NCI-H1105 treated with DMSO at 0.1 percent for 48 hours (cell line): ENCODE measurements at places on chromosomes 12 and 14.

DNA sequence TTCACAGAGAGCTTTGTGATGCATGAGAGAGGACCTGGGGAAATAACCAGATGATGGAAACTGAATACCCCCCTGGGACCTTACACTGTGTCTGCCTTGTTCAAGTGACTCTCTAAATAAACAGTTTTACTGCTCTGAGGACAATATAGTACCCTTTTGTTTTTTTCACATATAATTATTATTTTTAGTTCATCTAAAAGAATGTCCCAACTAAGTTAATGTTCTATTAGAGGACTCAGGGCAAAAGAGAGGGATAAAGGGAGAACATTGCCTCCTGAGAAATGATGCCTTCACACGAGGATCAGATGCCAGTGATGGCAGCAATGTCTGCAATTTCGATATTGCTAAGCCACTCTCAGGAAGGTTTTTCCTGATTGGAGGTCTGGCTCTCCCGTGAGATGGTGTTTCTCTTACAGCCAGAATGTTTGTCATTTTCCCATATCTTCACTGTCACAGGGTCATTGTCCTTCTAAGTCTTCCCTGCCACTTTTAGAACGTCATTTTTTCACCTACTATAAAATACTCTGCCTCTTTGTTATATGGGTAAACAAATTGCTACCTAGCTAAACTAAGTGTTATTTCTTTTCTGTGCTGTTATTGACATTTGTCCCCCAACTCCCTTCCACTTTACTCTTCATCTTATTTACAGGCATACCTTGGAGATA lies 201.6 kb downstream of the RAD51B start:
- no peak for DNase-seq

- DNase-seq: no peak
These were observed 21.8 kb upstream of the C14orf180 start for GRCh38 chr14:104557766-104558165.

DNA sequence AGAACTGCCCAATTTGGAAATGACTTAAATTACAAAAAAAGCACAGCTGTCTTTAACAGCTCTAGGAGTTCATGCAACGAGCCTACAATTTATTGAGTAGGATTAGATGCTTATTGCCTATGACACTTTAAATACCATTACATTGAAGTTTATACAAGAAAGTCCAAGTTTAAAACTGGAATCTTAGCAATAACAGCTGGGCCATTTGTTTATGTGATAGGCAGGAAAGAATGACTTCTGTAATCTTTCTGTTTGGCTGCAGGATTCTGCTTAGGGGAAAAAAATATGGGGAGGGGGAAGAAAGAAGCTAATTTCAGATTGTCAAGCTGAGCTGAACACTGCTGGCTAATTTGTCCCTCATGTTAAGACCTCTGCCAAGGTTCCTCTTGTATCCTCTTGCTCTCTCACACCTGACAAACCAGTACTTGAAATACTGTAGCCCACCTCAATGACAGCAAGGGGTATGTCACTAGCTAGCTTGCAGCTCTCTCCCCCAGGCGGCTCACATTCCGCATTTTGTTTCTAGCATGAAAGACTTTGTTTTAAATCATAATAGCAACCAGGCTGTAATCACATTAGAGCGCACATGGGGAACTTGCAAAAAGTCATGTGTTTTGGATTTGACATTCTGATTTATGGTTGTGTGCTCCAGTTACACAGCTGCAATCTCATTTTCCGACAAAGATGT lies 384.8 kb downstream of the BMP4 start:
- no peak for DNase-seq

DNA sequence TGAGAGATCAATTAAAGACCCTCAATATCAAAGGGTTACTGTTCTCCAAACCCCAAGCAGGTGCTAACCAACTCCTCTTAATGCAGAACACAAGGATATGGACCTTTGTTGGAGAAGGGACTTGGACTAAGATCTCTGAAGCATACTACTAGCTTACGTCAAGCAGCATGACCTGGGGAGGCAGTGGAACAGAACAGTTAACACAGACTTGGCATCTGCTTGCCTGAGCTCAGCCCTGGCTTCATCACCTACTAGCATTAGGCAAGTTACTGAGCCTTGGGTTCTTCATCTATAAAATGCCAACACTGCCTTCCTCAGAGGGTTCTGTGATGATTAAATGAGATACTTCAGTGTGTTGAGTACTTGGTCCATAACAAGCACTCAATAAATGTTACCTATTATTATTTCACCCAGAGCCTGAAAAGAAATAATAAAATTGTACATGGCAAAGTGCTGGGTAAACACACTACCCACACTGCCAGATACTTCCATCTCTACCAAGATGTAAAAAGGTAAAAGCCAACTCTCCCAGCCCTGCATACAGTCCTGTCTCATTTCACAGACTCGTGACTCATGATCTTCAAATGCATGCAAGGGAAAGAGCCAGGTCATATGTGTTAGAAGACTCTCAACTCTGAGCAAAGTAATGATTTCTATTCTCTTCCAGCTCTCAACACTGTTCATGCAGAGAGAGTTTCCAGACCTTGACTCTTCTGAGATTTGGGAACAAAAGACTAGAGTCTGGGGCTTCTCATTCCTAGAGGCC lies 39.7 kb downstream of the FMNL3 start:
- DNase-seq: no peak

DNA sequence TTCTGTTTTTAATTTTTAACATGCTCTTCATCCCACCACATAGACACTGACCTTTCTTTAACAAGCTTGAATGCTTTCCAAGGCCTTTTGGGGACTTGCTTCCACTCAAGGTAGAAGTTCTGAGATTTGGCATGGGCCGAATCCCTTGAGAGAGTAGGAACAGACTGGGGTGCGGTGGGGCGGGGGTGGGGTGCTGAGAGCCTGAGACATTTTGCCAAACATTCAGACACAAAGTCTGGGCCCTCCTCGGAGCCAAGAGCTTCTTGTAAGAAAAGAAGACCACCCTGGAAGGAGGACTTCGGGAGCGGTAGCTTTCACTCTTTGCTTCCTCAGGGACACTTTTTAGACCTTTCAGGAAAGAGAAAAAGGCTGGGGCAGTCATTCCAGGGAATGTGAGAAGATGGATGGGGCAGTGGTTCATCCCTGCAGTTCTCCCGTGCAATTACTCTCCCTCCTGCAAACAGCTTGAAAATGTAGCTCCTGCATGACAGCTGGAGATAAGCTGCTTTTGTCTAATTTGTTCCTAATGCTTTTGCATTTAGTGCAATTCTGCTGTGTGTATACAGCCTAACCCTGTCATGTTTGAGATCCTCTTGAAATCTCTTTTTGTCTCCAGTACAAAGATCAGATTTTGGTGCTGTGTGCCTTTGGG lies 16.3 kb upstream of the MYO1H start:
- DNase-seq: no peak

GRCh38 chr12:53289891-53290290 lies 5.5 kb upstream of the PFDN5 start:
- DNase-seq: no peak

- DNase-seq: no peak
These were observed 73.0 kb downstream of the NINJ2 start for GRCh38 chr12:590206-590750.

DNA sequence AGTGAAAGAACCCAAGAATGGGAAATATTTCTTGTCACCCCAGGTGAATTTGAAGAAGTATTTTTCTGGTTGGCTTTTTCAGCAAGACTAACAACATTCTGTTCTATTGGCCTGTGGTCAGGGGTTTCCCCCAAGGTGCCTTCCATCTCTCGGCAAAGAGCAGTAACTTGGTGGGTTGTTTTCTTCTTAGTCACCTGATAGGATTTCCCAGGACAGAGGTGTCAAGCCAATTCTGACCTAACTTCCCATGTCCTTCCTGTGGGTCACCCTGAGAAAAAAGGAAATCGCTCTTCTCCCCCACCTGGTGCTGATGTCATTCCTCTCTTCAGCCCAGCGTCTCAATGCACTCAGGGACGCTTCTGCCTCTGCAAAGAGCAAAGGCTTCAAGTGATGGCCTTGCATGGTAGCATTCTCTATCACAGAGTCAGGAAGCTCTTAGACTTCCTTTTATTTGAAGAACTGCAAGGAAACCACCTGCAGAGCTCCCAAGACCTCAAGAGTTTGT lies 16.1 kb upstream of the IFNG start:
- DNase-seq: no peak

DNA sequence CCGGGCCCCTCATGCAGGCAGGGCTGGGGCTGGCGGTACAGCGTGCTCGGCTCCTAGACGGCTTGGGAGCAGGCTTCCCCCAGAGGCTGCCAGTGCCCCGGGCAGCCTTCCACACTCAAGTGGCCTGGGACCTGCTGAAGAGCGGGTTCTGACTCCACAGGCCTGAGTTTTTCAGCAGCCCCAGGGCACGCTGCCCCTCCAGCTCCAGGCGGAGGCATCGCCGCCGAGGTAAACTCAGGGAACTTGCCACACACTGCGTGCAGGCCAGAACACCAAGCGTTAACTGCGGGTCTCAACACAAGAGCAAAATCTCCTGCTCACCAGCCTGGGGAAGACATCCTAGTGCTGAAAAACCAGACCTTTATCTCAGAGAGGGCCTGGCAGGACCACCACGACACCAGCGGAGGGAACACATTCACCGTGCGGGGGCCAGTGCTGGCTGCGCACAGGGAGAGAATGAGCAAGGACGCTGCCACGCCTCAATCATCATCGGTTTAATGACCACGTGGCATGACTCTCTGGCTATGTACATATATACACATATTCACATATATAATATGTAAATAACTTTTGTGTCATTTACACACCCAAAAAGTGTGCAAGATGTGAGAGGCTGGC lies 21.3 kb downstream of the PSMC1 start:
- no peak for DNase-seq

DNA sequence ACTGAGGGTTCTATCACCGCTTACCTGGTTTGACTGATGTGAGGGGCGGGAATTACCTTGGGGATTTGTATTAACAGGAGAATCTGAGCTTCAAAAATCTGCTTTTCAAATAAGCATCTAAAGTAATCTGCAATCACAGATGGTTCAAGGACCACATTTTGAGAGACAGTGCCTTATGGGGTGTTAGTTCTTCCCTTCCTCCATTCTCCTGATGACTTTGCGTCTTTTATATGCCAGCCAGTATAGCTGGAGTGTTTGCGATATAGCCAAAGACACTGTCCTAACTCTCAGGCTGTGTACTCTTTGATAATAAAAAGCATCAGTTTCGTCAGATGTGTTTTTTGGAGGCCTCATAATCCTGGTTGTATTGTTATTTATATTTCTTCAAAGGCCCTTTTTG lies 39.5 kb downstream of the PPHLN1 start:
- DNase-seq: no peak

GRCh38 chr14:70289138-70289537 lies 70.3 kb downstream of the COX16 start:
- no peak for DNase-seq

- no peak for DNase-seq
These were observed 28.6 kb downstream of the SLC2A14 start for GRCh38 chr12:7844116-7844515.
